Liver (tissue), 10 donors: ENCODE measurements at places on chromosomes 12 and 14.

GRCh38 chr14:49464885-49465284, 121.3 kb downstream of the RPS29 start:
- DNase-seq = no peak

DNA sequence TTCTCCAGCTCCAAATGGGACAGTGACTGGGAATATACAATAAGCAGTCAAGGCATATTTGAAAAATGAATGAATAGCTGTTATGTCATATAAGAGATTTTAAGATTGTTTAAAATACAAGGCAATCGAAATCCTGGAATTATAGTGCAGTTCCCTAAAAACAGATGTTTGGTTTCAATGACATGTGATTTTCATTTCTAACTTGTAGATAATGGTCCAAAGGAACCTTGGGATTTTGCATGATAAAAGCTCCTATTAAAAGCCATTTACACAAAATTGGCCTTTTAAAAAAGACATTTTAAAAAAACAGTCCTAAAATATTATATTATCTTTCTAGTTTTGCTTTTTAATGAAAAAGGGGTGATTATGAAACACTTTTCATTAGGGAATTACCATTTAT, 905.1 kb downstream of the GALC start:
- DNase-seq = no peak

- DNase-seq = no peak
These were observed 6.4 kb upstream of the CCDC60 start for GRCh38 chr12:119328111-119328510.

DNA sequence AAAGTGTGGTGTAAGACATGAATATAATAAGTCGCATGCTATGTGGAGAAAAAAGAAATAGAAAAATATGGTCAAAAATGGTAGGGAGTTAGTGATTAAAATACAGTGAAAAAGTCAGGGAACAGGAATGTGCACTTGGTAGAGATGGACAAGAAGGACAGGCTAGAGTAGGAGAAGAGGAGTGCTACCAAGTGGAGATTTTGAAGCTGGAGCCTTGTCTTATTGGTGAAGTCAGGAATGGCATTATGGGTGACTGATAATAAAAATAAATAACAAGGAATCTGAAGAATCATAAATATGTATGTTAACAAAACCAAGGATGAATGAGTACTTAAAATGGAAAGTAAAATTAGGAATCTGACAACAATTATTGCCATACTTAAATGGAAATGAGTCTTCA, 204.8 kb downstream of the PRKD1 start:
- no peak for DNase-seq

DNA sequence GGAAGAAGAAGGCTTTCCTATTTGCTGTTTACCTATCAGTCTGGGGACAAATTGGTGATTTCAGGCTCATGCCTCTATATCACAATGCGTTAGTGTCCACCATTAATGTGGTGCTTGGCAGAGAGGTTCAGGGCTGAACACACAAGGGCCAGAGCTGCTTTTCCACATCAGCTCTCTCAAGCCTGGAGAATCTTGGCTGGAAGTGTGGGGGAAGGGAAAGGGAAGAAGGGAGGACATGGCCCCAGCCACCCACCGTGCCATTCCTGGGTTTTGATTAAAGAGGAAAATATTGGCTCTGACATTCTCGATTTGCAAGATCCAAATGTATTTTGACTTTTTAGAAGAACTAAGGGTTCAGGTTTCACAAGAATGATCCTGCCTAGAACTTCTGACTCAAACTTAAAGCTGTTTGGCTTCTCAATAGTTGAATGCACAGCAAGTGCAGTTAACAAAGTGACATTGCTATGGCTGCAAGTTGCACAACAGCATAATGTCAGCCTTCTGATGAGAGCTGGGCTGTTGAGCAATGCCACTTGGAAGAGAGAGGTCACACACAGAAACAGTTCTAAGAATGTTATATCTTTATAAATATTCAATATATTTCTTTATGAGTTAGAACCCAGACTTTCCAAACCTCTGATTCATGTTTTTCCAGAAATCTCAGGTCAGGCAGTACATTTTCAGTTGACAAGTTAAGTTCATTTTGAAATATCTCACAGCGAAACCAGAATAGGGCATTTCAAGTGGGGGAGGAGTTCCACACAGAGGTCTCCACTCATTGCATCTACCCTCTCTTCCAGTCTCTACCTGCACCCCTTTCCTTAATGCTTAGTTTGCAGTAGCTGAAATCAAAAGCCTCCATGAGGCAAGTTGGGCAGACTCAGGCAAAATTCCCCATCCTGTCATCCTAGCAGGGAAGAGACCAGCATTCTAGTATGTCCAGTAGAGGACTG, 25.3 kb downstream of the IGF1 start:
- DNase-seq = no peak

DNA sequence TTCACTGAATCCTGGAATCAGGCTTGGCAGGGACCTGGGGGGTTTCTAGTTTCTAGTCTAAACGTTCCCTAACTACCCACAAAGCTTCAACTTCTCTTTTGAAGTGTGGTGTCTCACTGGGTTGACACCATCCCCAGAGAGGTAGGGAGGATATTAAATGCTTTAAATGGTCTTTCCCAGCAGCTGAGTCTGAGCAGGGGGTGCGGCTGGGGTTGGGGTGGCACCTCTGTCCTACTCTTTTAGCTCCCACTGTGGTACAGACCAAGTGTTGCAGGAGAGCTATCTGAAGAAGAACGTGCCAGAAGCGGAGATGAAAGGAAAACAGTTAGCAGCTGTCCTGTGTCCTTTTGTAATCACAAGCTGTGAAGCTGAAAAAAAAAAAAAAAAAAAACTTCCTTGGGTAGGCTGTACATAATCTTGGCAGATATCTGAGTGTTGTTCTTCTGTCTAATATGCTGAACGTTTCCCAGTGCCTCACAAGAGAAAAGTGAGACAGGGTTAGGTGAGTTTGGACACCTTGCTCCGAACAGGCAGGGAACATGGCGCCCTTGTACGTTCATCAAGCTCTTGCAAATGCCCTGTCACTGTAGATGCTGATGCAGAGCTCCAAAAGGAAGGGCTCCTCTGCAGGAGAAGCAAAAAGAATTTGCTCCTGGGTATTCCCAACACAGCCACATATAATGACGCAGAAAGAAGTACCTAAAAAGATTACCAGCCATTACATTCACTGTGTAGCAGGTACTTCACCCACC, 447.2 kb downstream of the APAF1 start:
- DNase-seq = no peak

DNA sequence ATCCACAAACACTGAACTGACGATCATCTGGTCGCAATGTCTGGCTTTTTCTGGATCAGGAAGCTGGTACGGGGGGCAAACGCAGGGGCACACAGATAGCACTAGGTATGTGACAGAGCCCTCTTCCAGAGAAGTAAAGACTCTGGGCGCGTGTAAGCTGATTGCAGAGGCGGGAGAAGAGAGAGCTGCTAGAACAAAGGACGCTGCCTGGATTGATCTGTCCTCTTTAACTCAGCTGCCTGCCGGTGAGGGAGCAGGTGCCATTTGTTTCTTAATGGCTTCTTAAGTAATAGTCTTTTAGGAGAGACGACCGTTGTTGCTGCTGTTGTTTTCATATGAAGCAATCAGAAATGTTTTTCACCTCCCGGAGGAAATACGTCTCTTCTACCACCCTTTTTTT, 77.3 kb downstream of the GLT1D1 start:
- no peak for DNase-seq

DNA sequence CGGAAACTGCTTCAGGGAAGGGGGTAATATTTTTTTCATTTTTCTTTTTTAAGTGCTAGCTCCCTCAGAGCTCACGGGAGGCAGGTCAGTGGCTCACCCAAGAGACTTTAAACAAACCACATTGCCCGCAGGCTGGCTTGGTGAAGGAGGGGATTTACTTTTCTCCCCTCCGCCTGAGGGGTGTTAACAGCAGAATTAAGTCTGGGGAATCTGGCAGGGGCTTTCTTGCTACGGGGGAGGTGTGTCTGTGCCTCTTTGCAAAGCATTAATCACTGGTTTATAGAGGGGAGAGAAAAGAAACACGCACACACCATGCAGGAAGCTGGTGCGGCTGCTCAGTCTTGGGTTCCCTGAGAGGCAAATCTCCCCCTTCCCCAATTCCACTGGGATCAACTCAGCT, 26.2 kb upstream of the TBX3 start:
- DNase-seq = no peak

DNA sequence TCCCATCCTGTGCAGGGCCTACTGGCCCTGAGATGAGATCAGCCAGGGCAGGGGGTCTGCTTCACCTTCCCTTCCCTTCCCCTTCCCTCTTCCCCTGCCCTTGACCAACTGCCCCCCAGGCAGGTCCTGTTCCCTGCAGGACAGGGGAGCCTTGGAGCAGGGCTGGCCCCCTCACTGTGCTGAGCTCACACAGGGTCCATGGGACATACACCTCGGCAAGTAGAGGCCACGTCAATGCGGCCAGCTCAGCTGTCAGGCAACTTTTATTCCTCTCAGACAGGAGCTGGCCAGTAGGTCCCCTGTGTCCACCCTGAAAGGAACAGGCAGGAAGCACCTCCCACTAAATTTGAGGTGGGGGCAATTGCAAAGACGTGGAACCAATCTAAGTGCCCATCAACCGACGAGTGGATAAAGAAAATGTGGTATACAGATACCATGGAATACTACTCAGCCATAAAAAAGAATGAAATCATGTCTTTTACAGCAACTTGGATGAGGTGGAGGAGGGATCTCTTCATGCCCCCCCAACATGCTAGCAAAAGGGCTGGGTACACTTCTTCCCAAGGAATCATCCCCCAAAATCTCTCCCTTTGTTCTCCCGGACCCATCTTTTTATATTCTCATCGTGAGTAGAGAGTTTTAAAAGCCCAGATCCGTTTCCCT, 148.7 kb downstream of the BCL11B start:
- DNase-seq = no peak

- no peak for DNase-seq
These were observed 1092.3 kb downstream of the AACS start for GRCh38 chr12:126157575-126157966.

GRCh38 chr12:122886851-122887818, 8.8 kb downstream of the VPS37B start:
- no peak for DNase-seq

DNA sequence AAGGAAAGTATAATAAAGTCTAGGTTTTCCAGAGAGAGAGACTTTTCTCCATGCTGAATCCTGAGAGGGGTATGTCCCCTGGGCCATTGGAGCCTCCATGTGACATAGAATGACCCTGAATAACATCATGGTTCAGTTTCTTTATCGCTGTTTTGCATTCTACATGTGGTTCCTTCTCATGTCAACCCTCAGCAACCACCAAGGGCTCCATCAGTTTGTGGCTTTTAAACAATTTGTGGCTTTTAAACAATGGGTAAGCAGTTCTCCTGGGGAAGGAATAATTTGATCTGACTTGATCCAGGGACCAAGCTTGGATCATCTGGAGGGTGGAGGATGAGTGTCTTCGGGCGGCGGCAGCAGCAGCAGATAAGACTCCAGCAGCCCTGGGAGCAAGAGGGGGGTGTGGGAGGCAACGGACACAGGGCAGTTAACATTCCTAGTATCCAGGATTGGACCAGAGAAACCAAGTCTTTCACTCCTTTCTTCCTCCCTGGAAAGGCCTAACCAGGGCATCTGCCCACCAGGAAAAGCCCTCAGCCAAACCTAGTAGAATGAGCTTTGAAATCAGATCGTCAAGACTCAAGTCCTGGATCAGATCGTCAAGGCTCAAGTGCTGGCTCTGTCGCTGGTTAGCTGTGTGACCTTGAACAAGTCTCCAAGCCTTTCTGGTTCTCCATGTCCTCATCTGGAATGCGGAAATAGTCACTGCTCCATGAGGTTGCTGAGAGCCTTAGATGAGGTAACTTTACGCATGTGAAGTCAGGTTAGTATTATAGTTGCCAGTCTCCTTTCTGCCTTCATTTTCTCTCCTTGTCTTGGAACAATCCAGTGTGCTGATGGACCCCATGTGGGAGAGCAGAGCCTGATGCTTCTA, 27.8 kb upstream of the FAM222A start:
- no peak for DNase-seq

DNA sequence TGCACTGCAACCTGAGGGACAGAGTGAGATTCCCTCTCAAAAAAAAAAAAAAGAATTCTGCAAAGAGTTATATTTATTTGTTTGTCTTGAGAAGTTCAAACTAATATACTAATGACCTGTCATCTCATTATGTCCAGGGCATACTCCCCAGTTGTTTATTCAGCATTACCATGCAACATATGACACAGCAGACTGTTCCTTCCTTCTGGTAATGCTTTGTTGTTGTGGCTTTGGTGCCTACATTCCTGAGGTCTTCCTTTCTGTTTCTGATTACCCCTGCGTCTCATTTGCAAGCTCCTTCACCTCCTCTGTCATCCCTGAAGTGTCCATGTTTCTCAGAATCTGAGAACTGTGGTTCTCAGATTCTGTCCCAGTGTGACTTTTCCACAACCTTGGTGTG, 55.3 kb downstream of the DERA start:
- DNase-seq = no peak

DNA sequence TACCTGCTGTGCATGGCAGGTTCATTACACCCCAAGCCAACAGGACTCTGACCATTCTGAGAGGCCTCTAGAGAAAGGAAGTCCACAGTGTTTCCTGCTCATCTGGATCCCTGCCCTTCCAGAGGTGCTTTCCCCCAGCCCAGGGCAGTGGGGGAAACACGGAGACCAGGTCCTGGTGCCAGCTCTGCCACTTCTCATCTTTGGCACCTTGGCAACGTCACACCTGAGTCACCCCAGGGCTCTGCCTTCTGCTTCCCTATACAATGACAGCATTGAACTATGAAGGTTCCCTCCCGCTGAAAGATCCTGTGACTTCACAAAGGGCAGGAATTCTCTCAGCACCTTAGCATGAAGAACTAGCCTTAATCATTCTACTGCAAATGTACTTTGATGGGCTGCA, 74.9 kb downstream of the ANO2 start:
- DNase-seq = no peak

DNA sequence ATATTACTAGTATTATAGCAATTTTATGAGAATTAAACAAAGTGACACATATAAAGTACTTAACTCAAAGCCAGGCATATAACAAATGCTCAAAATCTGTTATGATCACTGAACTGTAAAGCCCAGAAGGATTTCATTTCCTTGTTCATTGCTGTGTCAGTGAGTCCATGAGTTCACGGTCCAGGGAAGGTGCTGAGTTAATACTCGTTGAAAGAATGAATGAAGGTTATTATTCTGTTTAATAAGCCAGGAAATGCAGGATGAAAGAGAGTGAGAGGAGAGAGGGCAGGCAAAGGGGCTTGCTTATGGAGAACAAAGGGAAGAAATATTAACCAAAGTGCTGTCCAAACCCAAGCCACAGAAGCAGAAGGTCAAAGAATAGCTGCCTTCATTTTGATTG, 40.2 kb upstream of the NT5DC3 start:
- no peak for DNase-seq

DNA sequence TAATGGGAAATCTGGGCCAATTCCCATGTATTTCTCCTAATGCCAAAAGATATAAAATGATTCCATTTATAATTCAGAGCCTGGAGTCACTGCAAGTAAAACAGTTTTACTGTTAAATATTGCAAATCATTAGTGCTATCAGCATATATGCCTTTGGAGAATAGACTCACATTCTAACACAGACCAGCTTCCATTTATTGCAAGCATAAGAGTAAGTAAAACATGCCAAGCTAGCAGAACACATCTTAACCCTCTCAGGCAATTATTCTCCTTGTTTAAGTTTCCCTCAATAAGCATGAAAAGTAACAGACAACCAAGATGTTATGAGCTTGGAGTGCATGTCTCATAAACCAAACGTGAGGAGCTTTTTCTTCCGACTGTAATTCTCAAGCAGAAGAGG, 173.9 kb upstream of the GRIP1 start:
- DNase-seq = no peak

- no peak for DNase-seq
These were observed 43.3 kb upstream of the PTPRO start for GRCh38 chr12:15278816-15279658.
